ENCODE measurements at places on chromosomes 1 and 21.
A peak's percentile ranks its signal among the peaks of the same experiment; 100 is the strongest.

DNA sequence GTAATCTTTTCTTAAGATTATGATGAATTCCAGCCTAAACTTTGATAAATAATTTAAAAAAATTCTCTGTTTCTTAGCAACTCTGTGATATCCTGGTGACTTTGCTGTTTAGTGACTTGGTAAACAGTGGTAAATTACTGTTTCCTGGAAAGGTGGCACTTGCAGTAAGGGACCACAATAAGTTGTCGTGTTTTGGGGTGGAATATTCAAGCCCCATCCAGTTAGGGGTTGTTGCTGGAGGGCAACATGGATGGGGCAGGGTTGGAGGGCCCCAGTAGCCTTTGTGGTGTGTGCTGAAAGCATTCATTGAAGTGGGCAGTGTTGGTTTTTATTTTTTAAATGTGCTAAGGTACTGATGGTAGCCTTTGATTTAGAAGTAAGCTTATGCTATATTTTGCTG is 30.3 kb downstream of the PRDM2 start:
- no peak for DNase-seq

GRCh38 chr1:62368989-62369388 is 49.8 kb upstream of the KANK4 start:
- DNase-seq, result no peak

DNA sequence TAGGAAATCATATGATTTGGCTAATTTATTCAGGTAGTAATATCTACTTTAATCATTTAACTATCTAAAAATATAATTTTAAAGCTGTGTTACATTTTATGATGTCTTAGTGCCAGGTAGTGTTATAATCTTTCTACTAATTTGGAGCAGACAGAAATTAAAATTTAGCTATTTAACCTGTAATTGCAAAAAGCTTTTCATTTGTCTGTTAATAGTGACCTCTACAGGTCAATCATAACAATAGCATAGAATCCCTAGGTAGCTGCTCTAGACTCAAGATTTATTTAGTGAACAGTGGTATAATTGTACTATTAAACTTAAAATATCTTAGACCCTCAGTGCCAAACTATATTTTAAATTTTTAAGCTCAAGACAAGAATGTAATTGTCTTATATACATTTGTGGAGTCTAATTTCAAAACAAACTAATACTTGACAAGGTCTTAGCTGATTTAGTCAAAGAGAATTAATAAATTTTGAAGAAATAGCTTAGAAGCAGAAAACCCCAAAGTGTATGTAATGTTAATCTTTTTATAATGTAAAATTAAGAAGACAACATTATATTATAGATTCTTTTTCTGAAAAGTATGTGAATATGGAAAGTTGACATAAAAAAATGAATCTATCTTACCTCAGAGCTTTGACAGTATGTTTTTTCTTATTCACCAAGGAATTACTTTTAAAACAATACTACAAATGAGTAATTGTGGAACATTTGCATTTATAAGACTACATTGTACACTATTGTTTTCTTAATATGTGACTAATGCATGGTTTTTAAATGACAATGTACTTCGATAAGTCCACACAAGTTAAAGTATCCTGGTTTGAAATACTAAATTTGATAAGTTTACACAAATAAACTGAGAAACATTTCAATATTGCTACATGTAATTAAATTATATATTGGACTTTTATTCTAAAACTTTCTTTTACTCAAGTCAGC is 64.1 kb upstream of the RNPC3 start:
- no peak for DNase-seq

GRCh38 chr1:37965301-37965700 is 18.4 kb upstream of the INPP5B start:
- DNase-seq, result no peak

DNA sequence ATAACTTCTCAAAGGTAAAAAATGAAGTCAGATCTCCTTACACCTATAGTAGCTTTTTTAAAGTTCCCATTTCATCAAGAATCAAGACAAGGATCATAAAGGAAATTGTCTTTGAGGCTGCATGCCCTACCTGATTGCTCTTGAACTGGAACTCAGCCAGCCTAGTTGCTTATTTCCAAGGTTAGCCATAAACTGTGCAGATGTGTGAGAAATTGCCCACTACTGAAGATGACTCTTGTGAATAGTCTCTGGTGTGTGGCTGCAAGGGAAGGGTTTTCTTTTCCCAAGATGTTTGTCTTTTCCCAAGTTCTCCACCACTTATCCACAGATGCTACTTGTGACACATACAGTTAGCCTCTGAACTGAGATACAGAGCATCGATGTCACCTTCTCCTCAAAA is 81.7 kb upstream of the DUSP10 start:
- DNase-seq, result no peak

DNA sequence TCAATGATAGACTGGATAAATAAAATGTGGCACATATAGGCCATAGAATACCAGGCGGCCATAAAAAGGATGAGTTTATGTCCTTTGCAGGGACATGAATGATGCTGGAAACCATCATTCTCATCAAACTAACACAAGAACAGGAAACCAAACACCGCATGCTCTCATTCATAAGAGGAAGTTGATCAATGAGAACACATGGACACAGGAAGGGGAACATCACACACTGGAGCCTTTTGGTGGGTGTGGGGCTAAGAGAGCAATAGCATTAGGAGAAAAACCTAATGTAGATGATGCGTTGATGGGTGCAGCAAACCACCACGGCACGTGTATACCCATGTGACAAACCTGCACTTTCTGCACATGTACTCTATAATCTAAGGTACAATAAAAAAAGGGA is 883.4 kb upstream of the PRMT6 start:
- DNase-seq, result peak; percentile 12

- DNase-seq, result peak; percentile 9
These were observed 787 bp downstream of the JAK1 start for GRCh38 chr1:64965366-64966157.

DNA sequence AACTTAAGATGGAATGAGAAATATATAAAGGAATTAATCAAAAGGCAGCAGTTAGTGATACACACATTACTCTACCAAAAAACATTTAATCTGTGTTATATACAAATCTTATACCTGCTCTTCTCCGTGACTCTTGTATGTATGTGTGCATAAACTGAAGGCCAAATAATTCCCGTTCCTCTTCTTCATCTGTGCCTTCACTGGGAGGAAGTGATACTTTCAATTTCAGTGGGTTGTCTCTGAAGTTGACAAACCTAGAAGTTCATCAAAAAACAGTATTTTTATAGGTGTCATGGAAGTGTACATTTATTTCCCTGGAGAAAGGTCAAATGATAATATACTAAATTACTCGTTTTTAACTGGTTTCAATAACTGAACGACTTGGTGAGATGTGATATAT is 19.3 kb downstream of the TRMT13 start:
- peak; percentile 78 for DNase-seq

DNA sequence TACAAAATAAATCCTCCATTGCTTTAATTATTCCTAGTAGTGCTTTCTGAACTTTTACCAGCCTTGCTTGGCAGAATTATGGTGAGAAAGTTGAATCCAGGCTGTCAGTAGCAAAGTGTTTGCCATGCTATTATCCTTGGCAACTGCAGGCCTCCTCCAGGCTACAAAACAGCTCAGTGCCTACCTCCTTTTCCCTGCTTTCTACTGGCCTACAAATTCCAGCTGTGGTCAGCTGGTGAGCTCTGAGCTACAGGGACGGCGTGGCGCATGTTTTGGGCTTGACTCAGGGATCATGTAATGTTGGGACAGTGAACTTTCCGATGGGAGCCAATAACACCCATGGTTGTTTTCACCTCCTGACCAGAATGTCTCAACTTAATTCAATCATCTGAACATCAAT is 456.1 kb upstream of the ADAMTS5 start:
- no peak for DNase-seq

- no peak for DNase-seq
These were observed 7.1 kb upstream of the DIRAS3 start for GRCh38 chr1:68057564-68057963.

GRCh38 chr1:25698252-25698651 is 81.7 kb downstream of the MAN1C1 start:
- DNase-seq, result no peak

- no peak for DNase-seq
These were observed 264.0 kb downstream of the CTH start for GRCh38 chr1:70674941-70675685.

DNA sequence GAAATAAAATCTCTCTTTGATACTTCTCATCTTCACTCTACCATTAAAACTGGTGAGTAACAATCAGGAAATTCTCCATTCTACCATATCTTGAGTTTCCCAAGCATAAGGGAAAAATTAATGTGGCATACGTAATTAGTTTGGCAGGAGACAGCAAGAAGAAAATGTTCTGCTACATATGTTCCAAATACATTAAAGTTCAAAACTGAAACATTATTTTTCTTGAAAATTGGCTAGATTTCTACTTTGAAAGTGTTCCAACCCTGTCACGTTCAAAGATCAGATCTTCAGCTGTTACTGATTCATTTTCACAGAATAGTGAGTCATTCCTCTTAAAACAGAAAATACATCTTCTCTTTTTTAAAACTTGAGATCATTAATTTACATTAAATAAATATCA is 48.5 kb downstream of the PIGK start:
- DNase-seq, result no peak

DNA sequence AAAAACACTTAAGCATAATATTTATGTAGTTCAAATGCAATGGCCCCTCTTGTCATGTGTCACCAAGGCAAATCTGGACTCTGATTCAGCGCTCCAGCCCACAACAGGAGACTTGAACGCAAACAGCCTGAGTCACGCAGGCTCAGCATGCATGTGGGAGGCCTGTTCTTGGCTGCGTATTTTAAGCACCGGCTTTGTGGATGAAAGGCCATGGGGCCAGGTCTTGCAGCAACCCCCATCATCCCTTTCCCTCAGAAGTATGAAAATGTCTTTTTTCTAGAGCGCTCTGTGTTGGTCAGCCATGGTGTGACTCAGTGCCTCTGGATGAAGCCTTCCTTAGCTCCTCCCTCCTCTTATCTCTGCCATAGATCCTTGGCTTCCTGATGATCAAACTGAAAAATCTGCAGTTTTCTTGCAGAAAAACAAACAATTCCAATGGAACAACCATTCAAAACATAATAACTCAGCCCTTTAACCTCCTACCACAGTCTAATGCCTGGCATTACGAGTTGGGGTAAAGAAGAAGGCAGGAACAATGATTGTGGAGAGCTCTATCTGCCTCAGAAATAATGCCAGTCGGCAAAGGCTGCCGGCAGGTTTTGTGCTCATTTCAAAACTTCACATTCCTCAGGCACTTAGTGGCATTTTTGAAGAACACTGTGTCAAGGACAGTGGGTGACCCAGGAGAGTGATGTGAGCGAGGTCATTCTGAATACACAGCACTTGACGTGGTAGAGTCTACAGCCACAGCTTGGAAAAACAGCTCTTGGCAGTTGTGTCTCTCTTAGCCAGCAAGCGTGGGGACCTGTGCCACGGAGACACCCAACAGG is 167.5 kb downstream of the CLIC6 start:
- peak; percentile 90 for DNase-seq

- DNase-seq, result no peak
These were observed 98.3 kb downstream of the ABCA4 start for GRCh38 chr1:94022471-94023189.

DNA sequence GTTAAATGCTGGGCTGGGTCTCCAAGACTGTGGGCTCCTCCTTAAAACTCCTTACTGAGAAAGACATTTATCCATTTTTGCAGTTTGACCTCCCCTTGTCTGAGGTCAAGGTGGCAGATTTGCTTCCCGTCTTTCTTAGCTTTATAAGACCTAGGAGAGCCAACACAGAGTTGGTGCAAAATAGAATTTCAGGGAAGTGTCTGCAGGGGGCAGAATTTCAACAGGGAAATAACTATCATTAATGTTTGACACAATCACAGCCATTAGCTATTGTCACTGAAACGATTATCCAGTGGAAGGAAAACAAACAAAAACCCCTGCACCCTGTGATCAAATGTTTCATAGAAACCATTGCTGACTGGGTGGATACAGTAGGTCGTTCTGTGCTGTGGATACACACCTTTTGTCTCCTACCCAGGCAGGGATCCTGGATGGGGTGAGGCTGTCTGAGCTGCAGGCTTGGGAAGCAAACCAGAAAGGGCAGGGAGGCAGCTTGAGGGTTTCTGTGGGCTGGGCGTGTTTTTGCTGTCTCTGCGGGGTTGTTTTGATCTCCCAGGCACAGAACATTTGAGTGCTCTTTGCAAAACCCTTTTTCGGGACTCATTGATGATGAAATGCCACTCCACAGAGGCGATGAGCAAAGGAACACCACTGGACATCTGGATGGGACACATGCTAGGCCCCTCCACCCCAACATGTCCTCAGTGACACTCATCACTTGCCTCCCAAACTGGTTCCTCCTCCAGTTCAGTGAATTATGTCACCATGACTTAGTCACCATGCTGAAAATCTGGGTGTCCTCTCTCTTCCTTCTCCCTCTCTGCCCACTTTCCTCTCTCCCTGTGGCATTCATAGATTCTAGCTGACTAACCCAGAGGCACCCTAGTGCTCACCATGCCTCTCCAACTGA is 94.2 kb upstream of the SERBP1 start:
- DNase-seq, result no peak

GRCh38 chr1:94501935-94502334 is 39.6 kb downstream of the F3 start:
- no peak for DNase-seq

- no peak for DNase-seq
These were observed 25.6 kb downstream of the MIS18A start for GRCh38 chr21:32253215-32253641.

- no peak for DNase-seq
These were observed 98.8 kb downstream of the GLIS1 start for GRCh38 chr1:53639996-53640700.

DNA sequence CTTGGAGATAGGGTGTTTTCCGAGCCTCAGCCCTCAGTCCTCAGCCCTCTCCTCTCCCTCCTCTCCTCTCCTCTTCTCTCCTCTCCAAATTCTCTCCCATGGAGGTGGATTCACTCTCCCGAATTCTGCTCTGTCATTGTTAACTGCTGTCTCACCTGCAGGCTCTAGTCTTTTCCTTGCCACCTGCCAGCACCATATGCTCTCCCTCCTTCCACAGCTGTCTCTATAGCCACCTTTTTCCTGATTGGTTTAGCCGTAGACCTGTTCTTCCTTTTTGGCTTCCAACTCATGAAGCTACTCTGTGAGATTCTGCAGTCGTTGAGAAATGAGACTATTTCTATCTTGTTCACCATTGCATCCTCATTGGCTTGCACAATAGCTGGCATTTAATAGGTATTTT is 19.7 kb downstream of the COG2 start:
- peak; percentile 10 for DNase-seq

- no peak for DNase-seq
These were observed 89.9 kb upstream of the ARTN start for GRCh38 chr1:43843684-43844083.

- DNase-seq, result no peak
These were observed 64.5 kb upstream of the ROR1 start for GRCh38 chr1:63709267-63709828.

Data from MV-4-11 (cell line).